ENCODE measurements at places on chromosomes 11 and 22.

GRCh38 chr11:70323806-70324205 lies 53.3 kb downstream of the PPFIA1 start:
- DNase-seq = no peak

DNA sequence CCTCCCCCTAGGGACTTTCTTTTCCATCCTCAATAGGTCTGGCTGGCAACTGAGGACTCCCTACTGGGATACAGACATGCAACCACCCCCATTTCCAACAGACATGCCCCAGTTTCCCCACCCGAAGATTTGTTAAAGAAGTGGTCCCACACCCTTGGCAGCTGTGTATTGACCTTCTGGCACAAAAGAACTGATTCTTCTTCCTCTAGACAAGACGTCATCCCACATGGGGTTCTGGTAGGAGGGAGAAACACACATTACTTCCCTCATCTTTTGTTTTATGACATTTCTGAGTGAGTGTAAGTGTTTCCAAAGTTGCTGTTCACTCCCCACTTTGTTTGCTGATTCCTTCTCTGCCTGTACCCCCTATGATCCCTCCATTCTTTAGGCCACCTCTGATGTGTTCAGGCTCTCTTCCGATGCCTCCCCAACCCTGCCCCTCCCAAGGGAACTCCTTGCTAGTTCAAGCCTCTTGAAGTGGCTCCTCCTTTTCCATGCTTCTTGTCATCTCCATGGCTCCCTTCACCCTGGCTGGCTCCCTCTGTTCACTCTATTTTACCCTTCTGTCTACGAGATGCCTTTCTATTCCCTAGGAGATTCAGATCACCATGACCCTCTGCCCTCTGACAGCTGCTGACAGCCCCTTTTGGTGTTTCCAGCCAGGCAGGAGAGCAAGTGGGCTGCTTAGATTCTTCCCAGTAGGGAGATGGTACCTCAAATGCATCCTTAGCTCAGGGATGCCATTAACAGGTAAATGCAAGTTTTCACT lies 4.3 kb downstream of the KIRREL3 start:
- no peak for DNase-seq

DNA sequence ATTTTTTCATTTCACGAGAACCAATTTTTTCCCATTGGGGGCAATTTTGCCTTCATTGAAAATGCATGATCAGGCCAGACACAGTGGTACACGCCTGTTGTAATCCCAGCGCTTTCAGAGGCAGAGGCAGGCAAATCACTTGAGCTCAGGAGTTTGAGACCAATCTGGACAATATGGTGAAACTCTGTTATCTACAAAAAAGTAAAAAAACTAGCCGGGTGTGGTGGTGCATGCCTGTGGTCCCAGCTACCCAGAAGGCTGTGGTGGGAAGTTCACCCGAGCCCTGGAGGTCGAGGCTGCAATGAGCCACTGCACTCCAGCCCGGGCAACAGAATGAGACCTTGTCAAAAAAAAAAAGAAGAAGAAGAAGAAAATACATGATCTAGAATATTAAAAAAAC lies 19.2 kb upstream of the UPK3A start:
- DNase-seq = no peak

DNA sequence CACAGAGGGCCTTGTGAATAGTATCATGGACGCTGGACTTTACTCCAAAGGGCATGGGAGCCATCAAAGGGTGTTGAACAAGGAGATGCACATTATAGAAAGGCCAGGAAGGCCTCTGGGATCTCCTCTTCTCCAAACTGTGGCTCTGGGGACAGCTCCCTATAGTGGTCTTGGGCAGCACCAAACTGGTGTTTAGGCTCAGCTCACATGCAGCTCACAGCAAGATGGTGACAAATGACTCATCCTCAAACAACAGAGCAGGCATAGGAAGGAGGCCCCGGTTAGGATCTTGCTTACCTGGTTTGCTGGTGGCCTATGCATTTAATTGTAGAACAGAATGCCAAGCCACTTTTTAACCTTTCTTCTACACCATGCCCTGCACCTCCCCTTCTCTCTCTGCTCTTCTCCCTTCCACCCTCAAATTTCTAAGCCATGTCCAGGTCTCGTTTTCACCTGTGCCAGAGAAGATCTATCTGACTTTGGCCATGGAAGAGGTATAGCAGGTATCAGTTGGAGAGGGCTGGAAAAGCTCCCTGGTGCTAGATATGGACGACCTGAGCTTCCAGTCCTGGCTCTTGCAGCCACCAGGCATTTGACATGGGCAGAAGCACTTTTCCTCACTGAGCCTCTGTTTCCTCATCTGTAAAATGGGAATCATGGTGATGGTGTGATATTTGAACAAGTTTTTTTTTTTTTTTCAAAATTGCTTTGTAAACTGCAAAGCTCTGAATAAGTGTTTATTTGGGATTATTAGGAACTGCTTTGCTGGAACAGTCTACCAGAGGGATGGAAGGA lies 14.4 kb upstream of the EHF start:
- no peak for DNase-seq

- DNase-seq = no peak
These were observed 87.5 kb downstream of the DDX10 start for GRCh38 chr11:108752297-108752751.

GRCh38 chr11:48248902-48249301 lies 4.0 kb downstream of the OR4X2 start:
- no peak for DNase-seq

- peak; percentile 43 for DNase-seq
These were observed 55.3 kb upstream of the CCDC188 start for GRCh38 chr22:20205964-20206708.

GRCh38 chr11:8265681-8266241 lies 2.1 kb upstream of the LMO1 start:
- no peak for DNase-seq

DNA sequence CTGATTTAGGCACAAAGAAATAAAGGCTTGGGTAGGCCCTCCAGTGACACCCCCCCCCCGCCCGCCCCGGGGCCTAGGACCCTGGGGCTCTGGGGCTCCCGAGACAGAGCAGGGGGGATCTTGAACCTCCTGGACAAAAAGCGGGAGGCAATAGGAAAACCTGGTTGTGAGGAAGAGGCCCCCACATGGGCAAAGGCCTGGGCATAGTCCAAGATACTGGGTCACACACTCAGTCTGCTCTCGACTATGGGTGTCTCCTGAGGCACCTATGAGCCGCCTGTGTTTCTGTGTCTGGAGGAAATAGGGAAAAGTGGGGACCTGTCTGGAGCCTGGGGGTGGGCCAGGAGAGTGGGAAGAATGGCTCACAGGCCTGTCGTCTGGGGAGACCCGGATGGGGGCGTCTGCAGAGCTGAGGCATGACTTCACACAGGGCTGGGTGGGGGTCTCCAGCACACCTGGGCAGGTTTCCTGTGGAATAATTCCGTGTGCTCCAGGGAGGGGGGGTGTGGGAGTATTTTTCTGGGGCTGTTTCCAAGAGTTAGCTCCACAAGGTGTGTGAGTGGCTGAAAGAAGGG lies 2.4 kb upstream of the MN1 start:
- no peak for DNase-seq

DNA sequence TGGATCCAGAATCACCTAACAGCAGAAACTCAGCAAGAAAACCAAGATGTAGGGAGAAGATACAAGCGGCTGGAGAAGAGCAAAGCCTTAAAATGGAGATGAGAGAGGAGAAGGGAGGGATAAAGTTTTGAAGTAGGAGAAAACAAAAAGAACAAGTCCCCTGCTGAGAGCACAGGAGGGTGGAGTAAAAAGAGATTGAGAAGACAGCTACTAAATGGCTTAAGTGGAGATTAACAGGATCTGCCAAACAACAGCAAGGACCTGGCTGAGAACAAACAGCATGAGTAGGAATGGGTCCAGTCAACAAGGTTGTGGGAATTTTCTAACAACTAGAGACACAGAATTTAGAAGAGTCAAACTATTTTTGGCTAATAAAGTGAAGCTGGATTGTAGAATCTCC lies 18.1 kb downstream of the BTG4 start:
- DNase-seq = no peak

- no peak for DNase-seq
These were observed 420.6 kb upstream of the ISX start for GRCh38 chr22:34645375-34645774.

- DNase-seq = no peak
These were observed 33.1 kb downstream of the PHLDB1 start for GRCh38 chr11:118640332-118641154.

DNA sequence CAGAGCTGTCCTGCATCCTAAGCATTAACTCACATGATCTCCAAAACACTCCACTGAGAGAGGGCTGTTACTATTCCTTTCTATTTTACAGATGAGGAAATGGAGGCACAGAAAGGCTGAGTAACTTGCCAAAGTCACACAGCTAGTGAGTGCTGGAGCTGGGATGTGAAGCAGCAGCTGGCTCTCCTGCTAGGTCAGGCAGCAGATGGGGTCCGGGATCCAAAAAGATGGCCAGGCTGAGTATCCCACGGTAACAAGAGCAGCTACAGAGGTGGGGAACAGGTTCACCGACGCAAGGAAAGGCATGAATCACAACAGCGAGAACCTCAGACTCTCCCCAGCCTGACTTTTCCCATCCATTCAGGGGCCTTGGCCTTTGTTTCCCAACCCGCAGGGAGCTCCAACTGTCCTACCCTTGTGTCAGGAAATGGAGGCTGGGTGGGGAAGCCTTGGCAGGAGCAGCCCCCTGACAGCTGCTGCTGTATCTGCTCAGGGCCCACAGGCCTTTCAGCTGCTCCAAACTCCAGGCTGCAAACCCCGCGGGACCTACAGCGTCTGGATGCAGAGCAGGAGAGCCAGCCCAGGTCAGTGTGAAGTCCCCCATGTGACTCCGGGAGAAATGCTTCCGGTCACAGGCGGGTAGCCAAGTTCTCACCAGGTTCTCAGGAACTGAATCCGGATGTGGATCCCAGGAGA lies 29.5 kb downstream of the DKK3 start:
- DNase-seq = no peak

DNA sequence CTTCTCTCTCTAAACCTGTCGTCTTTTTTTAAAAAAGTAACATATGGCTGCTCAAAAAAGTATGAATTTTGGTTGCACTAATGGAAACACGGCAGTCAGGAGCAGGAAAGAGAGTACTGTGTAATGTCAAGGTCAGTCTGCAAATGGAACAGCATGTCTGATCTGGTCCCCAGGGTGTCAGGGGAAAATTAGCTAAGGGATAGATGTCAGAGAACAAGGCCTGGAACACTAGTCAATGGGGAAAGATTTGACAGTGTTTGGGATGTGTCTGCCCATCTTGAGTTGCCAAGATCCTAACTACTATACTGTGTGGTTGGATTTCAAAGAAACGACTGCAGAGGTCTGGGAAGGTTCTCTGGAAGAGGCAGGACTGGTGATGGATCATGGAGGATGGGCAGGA lies 65.7 kb upstream of the PHOX2A start:
- no peak for DNase-seq

DNA sequence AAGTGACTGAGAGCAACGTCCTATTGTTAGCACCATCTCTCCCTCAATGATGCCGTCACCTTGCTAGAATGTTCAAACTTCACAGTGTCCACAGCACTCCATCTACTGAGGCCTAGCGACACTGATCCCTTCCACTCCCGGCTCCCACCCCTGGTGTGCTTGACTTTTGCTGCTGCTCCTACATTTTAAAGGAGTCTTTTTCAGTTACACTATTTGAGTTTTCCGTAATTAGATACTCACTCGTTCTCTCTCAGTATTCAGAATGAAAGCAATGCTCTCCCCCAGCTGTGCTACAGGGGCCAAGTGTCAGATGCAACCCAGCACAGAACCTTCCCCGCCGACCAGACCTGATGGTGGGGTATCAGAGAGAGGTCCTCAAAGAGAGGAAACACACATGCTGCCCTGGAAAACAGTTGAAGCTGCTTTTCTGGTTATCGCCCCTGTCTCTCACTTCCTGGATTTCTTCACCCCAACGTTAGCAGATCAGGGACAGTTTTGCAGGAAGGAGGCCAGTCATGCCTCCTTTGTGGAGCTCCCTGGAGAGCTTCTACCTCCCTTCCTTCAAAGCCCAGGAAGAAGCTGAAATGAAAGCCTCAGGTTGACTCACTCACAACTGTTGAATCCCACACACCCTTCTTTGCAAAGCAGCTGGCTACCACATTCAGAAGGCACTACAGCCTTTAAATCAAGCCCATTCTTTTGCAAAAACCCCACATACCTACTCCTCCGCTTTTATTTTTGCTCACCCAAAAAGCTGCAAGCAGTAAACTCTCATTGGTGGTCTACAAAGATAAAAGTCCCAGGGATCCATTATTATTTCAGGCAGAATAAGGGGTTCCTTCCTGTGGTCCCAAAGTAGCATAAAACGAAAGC lies 23.5 kb downstream of the LARGE1 start:
- no peak for DNase-seq

DNA sequence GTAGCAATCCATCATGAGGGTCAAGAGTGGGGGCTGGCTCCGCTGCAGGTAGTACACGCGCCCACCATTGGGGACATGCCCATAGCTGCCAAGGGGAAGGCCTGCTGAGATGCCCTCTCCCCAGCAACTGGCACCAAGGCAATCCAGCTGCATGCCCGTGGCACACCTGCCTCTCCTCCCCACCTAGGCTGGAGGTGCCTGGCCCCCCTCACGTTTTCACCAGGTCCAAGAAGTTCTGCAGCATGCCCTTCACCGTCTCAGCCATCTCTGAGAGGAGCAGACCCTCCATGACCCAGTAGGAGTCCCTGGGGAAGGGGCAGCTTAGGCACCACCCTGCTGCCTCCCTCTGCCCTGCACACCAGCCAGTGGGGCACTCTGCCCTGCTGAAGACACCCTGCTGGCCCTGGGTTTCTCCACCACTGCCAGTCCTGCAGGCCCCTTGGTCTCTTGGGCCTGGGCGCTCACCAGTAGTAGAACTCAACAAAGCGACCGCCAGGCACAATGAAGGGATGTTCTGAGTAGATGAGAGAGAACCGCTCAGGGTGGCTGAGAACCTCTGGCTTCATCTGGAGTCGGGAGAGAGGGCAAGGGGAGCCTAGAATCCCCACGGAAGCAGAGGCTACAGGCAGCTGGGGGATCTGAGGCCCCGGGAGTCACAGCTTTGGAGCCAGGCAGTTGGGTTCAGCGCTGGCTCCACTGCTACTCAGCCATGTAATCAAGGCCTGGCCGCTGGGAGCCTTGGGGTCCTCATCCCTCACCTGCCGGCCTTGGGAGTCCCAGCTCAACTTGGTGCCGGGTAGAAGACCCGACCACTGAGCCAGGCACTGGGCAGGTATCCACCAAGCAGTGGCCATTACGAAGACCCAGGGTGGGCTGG lies 17.8 kb downstream of the TREH start:
- no peak for DNase-seq

GRCh38 chr11:18608376-18608775 lies 8.8 kb downstream of the MISFA start:
- no peak for DNase-seq

- no peak for DNase-seq
These were observed 26.5 kb downstream of the GRAMD4 start for GRCh38 chr22:46646531-46647215.

DNA sequence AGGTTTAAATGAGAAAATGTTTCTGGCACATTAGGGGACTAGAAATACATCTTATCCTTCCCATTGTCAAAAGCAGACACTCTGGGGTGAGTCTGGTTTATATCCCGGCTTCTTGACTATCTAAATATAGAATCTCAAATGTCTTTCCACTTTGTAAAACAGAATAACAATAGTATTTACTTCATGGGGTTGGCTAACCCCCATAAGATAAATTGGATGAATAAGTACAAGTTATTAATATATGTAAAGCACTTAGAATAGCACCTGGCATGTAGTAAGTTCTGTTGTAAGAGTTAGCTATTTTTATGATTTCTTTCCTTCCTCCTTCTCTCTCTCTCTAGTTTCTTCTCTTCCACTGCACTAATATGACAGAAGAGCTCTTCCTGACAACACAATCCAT lies 499.1 kb downstream of the INSC start:
- no peak for DNase-seq

All from fibroblast of the conjunctiva (primary cell).